SK-N-DZ (cell line): ENCODE measurements at places on chromosomes 13 and 19.

- no peak for DNase-seq
Measured at GRCh38 chr13:99199541-99200431, 868 bp upstream of the UBAC2 start.

- no peak for DNase-seq
Measured at GRCh38 chr13:50916701-50917184, 7.2 kb downstream of the RNASEH2B start.

DNA sequence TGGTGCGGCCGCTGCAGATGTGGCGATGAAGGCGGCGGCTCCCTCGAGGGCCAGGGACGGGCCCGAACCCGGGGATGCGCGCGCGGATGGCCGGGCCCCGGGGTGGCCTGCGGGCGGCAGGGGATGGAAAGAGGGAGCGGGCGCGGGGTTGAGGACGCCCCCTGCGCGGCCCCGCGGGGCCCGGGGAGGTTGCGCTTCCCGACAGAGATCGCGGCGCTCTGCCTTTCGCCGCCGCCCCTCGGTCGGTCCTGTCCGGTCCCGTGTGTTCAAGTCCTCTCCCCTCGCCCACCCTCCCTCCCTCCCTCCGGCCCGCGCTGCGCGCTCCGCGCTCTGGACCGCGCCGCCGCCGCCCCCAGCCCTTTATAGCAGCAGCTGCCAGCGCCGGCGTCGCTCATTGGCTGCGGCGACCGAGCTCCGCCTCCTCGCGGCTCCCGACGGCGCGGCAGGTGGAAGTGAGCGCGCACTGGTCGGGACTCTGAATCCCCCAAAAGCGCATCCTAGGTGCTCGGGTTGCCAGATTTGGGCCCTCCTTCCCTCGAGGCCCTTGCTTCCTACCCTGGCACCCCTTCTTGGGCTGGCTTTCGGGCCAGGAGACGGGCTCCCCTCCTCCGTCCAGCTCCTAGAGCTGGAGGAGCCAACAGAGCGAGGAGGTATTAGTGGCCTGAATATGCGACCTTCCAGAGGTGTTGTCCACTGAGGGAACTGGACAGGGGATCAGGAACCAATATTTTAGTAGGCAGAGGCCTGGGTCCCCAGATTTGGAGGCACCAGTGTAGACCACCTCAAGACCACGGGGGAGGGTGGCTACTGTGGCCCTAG is at the start of gene ELAVL3:
TSS of gene ELAVL3 (minus strand) at position 332 of the 819 bp plus-strand sequence. CDS start 438 bp downstream, outside the sequence.
- peak; percentile 70 for DNase-seq

DNA sequence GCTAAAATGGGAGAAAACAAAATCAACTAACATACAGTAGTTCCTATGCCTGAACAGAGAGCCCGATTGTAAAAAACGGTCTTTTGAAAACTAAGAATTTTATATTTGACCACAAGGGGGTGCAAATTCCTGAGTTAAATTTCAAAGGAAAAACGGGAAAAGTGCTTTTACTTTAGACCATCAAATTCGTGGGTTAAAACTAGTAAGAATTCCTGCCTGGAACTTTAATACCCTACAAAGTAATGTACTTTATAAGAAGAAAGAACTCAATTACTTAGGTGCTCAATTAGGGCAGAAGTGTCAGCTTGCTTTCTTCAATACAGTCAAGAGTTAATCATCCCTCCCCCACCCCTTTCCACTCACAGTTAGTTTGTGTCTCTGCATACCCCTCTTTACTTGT is 69.8 kb downstream of the KCNRG start:
- DNase-seq: peak; percentile 35

DNA sequence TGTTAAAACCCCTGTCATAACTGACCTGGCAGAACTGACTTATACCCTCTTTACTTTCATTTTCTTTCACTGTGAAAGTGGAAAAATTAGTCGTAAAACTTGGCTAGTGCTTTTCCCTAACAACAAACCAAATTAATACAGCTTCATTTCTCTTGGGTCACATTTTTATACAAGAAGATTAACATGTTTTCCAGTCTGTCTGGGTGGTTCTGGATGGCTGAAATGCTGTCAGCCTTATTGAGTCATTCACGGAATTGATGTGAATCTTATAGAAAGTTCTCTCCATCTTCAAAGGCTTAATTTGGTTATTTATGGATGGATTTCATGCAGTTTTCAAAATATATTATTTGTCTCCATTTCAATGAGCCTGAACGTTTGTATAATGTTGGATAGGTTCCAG is 440.0 kb downstream of the KCTD12 start:
- DNase-seq: no peak

DNA sequence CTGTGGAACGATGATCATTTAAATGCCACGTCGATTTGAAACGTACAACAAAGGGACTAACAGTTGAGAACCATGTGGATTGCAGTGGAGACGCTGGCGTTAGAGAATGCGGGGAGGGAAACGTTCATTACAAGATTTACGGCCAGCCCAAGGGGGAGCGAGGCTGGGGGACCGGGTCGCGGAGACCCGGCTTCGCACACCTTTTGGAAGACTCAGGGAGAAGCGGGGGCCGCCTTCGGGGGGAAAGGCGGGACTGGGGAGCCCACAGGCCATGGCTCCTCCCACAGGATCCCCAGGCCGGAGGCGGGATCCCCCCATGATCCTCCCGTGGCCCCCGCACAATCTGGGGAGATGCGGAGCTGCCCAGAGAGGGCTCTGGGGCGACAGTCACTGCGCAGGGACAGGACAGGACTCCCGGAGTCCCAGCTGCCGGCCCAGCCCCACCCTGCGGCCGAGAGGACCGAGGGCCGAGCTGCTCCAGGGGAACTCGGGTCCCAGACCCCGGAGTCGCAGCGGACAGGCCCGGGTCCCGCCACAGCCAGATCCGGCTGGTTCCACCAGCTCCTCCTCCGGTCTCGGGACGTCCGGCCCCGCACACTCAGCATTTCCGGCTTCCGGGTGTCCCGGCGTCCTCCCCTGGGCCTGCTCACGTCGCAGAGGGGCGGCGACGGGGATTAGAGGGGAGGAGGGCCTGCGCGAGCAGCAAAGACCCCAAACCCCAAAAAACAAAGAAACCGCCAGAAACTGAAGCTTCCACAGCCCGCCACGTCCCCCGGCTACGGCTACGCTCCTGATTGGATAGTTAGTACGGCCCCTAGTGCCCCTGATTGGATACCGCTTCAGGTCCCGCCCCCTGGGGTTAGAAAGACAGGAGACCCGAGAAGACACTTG is 21.1 kb upstream of the OR10H1 start:
- peak; percentile 56 for DNase-seq

- no peak for DNase-seq
Measured at GRCh38 chr13:44929692-44930091, 59.6 kb downstream of the NUFIP1 start.
